Esophagus squamous epithelium (tissue), 5 donors: ENCODE measurements at places on chromosomes 5 and 9. TPM values are rescaled to one million over a fixed set of nuclear protein-coding genes. Genes with fewer than 3 reads are reported as not detected.

DNA sequence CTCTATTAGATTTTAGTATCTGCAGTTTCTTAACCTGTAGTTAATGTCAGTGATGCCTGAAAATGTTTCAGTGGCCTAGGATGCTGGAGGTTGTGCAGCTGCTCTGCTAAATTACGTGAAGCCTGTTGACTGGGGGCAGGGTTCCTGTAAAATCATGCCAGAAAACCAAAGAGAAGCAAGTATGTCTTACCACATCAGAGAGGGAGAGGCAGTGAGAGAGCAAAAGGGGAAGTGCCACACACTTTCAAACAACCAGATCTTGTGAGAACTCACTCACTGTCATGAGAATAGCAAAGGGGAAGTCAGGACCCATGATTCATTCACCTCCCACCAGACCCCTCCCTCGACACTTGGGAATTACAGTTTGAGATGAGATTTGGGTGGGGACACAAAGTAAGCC, 83.9 kb upstream of the CYLC2 start:
- H3K4me1 ChIP-seq, result no peaks in the 10 kb centered on the region
- no peak overlapping the region for H3K27ac ChIP-seq
- H3K4me3 ChIP-seq, result no peak overlapping the region
- H3K27me3 ChIP-seq, result no peaks in the 10 kb centered on the region
- no peak for DNase-seq
- H3K36me3 ChIP-seq, result no peaks in the 10 kb centered on the region

DNA sequence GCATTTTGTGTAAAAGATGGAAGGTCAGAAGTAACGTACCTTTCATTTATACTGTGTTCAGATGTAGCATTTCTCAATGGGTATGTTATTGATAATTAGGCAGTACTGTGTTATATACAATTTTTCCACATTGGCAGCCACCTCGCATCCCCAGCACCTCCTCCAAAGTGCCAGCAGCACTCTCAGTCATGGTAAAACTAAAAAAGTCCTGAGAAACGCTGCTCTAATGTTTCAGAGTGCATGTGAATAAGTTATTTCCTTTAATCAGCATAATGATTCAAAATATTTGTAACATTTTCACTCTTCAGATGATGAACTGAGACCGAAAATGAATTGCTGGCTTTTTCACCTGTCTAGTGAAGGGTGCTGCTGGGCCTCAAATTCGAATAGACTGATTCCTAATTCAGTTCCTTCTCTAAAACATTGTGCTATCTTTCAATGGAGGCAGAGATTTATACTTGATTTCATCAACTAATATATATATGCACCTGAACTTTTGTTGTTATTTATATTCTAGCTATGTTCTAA, 79.9 kb upstream of the ANKRD55 start:
- H3K4me1 ChIP-seq, result peaks cover 12% of the 10 kb centered on the region
- H3K27me3 ChIP-seq, result no peaks in the 10 kb centered on the region
- H3K4me3 ChIP-seq, result no peak overlapping the region
- H3K27ac ChIP-seq, result no peak overlapping the region
- H3K36me3 ChIP-seq, result no peaks in the 10 kb centered on the region
- DNase-seq, result no peak

The C5orf22 gene
- total RNA-seq, result 13.9 TPM

- H3K27me3 ChIP-seq, result no peaks in the 10 kb centered on the region
- no peak for DNase-seq
- H3K4me1 ChIP-seq, result peaks cover 10% of the 10 kb centered on the region
Observed at GRCh38 chr9:101705135-101705661, 33.2 kb downstream of the GRIN3A start.

DNA sequence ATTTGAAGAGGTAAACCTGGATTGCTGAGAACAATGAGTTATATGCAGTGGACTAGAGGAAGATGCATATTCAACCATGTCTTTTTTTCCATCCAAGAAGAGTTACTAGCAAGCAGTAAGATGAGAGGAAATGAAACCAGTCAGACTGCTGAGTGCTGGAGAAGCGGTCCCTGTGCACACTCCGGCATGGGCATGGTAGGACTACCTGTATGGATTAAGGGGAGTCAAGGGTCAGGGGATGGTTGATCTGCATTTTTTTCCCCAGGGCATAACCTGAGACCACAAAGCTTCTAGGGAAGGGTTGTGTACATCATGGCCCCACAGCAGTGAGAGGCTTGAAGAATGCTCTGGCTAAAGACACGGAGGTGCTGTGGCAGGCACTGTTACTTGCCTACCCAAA, 76.6 kb upstream of the ZNF169 start:
- no peak overlapping the region for H3K4me3 ChIP-seq
- no peak for DNase-seq
- H3K36me3 ChIP-seq, result no peaks in the 10 kb centered on the region
- H3K4me1 ChIP-seq, result peaks cover 2% of the 10 kb centered on the region

The GOLGA2 gene
- 92.0 TPM for total RNA-seq

DNA sequence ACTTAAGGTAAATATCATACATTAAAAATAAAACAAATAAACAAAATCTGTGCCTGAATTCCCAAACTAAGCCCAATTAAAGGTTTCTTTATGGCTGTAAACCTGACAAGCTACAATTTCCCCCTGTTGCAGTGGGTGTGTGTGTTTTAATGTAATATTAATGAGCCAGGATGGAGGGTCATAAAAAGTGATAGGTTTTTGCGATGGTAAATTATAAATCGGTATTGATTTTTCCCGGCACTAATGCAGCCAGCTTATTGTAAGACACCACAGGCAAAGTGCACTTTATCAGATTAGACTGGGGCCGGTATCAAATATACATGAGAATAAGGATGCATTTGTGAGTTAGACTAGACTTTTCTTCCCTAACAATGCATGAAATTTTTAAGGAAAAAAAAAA, 120.4 kb downstream of the EBF1 start:
- peak overlapping the region; percentile 66 for H3K27ac ChIP-seq
- DNase-seq, result no peak
- H3K4me1 ChIP-seq, result peaks cover 40% of the 10 kb centered on the region
- H3K4me3 ChIP-seq, result no peak overlapping the region

DNA sequence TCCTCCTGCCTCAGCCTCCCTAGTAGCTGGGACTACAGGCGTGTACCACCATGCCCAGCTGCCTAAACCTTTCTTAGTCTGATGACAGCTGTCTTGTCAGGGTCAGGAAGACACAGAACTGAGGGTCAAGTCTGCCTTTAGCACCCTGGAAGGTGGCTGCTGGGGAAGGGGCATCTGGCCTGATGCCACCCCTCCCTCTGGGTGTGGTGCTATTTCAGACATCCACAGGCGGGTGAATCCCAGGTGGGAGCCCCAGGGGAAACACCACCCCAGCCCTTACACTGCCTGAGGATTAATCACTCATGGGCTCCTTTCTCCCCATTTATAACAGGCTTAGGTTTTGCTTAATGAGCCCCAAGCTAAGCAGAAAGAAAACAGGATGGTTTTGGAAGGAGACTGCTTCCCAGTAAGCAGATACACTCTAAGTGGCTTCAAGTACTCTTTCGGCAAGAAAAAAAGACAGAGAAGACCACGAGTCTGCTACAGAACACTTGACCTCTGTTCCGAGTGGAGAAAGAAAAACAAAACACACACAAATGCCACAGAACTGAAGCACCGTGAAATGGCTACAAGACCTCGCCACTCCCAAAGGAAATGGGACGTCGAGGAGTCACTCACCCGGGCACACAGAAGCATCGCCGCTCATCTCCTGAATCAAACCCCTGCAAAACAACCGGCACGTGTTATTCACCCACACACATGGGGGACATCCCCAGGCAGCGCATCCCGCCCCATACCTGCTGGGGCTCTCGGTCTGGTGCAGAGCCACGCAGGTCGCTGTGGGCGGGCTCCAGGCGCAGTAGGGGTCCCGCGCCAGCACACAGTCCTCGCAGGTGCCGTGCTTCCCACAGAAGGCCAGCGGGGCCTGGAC, 62.4 kb downstream of the SECISBP2 start:
- no peak overlapping the region for H3K27ac ChIP-seq
- no peak for DNase-seq
- no peak overlapping the region for H3K4me3 ChIP-seq
- H3K4me1 ChIP-seq, result no peaks in the 10 kb centered on the region

The FBP2 gene
- not detected for total RNA-seq

- H3K27me3 ChIP-seq, result no peaks in the 10 kb centered on the region
- H3K36me3 ChIP-seq, result no peaks in the 10 kb centered on the region
- DNase-seq, result no peak
- H3K4me1 ChIP-seq, result peaks cover 34% of the 10 kb centered on the region
- peak overlapping the region; percentile 65 for H3K27ac ChIP-seq
- no peak overlapping the region for H3K4me3 ChIP-seq
Observed at GRCh38 chr5:68381060-68381459, 165.5 kb downstream of the PIK3R1 start.

DNA sequence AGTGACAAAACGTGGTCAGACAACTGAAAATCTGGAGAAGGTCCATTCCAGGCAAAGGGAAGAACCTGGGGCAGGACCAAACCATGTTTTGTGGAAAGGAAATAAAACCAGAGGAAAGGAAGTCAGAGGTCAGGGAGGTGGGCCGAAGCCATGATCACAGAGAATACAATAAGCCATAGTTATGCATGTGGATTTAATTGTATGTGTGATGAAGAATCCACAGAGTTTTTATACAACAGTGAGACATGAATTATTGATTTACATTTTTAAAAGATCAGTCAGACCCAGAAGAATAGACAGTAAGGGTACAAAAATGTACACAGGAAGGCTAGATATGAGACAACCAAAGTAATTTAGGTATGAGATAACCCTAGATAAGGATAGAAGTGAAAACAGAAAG, 20.8 kb downstream of the TTC33 start:
- H3K4me1 ChIP-seq, result no peaks in the 10 kb centered on the region
- H3K27ac ChIP-seq, result no peak overlapping the region
- no peaks in the 10 kb centered on the region for H3K27me3 ChIP-seq

DNA sequence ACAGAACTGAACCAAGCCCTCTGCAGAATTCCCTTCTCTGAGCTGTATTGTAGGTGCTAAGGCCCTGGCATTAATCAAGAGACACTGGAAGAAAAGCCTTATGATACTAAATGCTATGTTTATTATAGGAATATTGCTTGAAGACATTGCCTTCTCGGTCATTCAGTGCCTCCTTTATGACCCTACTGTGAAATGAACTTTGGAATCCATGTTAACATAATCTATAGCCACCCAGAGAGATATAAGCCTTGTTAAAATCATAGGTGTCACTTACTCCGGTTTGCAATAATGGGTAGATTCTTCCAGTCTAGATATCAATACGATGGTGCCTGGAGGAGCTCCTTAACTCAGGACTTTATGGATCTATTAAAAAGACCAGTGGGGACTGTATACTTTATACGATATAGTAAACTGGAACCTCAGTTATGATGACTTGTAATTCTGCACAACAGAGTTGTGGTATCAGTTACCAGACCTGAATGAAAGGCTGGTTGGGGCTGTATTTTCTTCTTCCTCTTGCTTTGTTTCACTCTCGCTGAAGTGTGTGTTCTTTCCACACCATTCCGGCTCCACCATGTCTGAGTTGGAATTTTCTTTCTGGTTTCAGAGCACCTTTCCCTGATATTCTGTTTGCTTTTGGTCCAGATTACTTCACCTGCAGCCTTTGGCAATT, 154.5 kb downstream of the DROSHA start:
- no peaks in the 10 kb centered on the region for H3K4me1 ChIP-seq
- no peak overlapping the region for H3K4me3 ChIP-seq
- no peak for DNase-seq
- H3K27ac ChIP-seq, result no peak overlapping the region
- no peaks in the 10 kb centered on the region for H3K27me3 ChIP-seq
- no peaks in the 10 kb centered on the region for H3K36me3 ChIP-seq

- H3K4me3 ChIP-seq, result no peak overlapping the region
- DNase-seq, result no peak
- H3K36me3 ChIP-seq, result no peaks in the 10 kb centered on the region
- H3K4me1 ChIP-seq, result peaks cover 24% of the 10 kb centered on the region
Observed at GRCh38 chr9:127417131-127418036, 6.8 kb upstream of the ZNF79 start.

The PARP8 gene
- total RNA-seq, result 25.2 TPM

The WNT8A gene
- total RNA-seq, result not detected

DNA sequence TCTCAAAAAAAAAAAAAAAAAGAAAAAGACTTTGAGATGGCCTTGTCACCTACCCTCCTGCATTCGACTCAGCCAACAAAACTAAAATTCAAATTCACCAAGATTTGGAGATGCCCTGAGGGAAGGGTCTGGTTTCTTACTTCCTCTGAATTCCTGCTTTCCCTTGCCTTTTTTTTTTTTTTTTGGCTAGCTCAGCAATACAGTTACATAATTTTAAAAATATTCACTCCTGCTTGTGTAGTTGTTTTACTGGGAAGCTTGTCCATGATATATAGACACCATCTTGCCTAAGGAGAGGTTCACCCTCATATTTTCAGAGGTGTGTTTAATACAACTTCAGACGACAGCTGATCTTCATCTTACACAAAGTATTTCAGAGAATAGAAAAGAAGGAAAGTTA, 21.3 kb upstream of the SERINC5 start:
- no peaks in the 10 kb centered on the region for H3K4me1 ChIP-seq
- no peak for DNase-seq
- H3K4me3 ChIP-seq, result no peak overlapping the region
- H3K27ac ChIP-seq, result no peak overlapping the region

DNA sequence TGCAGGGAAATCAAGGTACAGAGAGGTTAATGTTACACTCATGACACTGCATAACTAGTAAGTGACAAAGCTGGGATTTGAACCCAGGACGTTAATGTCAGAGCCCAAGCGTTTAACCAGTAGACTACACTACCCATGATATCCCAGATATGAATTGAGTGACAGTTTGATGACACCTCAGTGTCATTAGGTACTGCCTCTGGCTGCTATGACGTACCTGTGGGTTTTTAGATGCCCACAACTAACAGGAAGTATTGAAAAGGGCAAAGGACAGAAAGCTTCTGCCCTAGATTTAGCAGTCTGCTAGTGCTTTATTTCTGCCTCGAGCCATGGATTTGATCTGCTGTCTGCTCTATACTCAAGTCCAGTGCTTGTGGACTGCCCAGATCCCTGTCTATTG, 56.2 kb downstream of the GLRA1 start:
- H3K27me3 ChIP-seq, result no peaks in the 10 kb centered on the region
- no peaks in the 10 kb centered on the region for H3K36me3 ChIP-seq
- DNase-seq, result no peak

The SPAG8 gene
- not detected for total RNA-seq

DNA sequence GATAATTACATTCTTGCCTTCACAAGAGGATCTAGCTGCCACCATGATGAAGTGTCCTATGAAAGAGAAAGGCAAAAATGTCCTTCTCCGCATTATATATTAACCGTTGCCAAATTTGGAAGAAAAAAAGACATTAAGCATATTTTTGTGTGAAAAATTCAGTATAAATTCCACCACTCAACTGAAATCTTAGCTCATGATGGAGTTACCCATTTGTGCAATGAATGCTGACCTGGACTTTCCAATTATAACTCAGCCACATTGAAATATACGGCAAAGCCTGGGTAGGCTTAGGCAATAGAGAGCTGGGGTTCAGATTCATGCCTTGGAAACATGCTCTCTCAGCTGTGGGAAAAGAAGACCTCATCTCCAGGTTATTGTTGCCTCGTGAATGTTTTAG, 71.3 kb upstream of the VCAN start:
- no peak for DNase-seq
- H3K27ac ChIP-seq, result no peak overlapping the region
- no peaks in the 10 kb centered on the region for H3K36me3 ChIP-seq
- H3K4me1 ChIP-seq, result no peaks in the 10 kb centered on the region
- no peaks in the 10 kb centered on the region for H3K27me3 ChIP-seq
- H3K4me3 ChIP-seq, result no peak overlapping the region

The RIMOC1 gene
- 14.0 TPM for total RNA-seq

- H3K36me3 ChIP-seq, result no peaks in the 10 kb centered on the region
- H3K27ac ChIP-seq, result no peak overlapping the region
- no peaks in the 10 kb centered on the region for H3K27me3 ChIP-seq
- no peak for DNase-seq
Observed at GRCh38 chr9:7347556-7347955, 452.0 kb downstream of the DMAC1 start.
